NCI-H2107 (cell line): ENCODE measurements at places on chromosomes 4 and X.

GRCh38 chr4:152352622-152353116 lies 183.2 kb downstream of the FBXW7 start:
- peak; percentile 42 for DNase-seq

- no peak for DNase-seq
These were observed 202.1 kb downstream of the GPC3 start for GRCh38 chrX:133783274-133783673.

DNA sequence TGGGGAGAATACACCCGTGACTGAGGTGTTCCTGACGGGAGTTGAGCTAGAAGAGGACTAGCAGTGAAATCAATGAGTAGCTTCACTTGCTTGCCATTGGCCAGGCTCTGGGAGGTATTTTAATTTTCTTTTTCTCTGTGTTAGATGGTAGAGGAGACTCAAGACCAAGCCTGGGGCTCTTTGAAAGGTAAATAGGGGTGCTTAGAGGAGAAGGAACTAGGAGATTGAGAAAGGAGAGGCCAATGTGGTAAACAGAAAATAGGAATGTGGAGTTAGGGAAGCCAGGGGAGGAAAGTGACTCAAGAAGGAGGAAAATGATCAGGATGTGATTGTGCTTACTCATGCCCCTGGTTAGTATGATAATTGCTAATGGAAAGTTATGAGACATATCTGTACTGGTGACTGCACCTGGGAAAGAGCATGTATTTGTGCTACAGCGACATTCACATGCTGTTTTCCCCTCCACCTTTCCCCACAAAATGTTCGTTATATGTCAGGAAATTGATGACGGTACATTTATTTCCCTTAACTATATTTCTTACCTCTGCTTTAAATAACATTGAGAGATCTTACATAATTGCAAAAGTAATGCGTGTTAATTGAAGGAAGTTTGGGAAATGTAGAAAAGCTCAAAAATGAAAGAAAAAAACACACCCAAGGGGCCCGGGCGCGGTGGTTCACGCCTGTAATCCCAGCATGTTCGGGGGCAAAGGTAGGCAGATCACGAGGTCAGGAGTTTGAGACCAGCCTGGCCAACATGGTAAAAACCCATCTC lies 16.9 kb upstream of the LRBA start:
- DNase-seq = no peak

DNA sequence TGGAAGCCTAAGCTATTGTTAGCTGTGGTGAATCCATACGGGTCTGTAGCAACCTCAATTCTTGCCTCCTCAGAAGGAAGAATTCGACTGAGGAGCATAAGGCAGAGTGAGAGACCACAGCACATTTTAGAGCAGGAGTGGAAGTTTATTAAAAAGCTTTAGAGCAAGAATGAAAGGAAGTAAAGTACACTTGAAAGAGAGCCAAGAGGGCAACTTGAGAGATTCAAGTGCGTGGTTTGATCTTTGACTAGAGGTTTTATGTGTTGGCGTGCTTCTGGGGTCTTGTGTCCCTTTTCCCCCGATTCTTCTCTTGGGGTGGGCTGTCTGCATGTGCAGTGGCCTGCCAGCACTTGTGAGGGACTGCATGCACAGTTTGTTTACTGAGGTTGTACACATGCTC lies 880.6 kb upstream of the INTU start:
- no peak for DNase-seq

GRCh38 chr4:147599206-147599605 lies 18.0 kb upstream of the TMEM184C start:
- no peak for DNase-seq

DNA sequence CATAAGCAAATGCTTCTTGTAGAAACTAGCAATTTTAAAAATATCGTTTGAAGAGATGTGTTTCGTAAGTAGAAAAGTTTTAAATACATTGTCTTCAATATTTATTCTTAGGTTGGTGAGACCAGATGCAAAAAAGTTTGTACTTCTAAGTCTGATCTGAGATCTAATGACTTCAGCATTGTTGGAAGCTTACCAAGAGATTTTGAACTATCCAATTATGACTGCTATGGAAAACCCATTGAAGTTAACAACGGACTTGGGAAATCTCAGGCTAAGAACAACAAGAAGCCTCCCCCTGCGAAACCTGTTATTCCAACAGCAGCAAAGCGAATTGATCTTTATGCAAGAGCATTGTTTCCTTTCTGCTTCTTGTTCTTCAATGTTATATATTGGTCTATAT lies 50.2 kb upstream of the GRIA2 start:
- no peak for DNase-seq

DNA sequence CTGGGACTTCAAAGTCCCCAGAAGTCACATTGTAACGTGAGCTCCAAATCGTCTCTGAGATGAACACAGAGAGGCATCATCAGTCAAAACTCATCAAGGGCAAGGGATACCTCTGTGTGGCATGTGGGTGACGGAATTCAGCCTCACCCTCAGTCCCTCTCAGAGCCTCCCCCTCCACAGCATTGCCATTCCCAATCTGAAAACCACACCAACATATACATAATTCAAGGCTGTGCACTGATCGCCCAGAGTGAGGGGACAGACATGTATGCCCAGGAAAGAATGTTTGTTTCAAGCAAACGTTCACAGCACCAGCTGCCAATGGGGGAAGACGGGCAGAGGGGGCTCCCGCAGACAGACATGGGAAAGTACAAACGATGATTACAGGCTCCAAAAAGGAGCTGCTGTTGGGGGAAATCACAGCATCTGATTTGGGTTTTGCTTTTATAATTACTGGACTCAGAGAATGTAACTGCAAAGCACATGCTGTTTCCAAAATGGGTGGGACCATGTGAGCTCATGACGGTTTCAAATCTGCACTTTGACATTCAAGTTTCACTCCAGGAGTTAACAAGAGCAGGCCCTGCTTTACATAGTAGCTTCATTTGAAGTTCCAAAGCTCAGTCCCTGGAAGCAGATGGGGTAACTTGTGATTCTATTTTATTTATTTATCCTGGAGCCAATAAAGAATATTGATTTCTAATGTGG lies 88.3 kb downstream of the CLCN4 start:
- no peak for DNase-seq

DNA sequence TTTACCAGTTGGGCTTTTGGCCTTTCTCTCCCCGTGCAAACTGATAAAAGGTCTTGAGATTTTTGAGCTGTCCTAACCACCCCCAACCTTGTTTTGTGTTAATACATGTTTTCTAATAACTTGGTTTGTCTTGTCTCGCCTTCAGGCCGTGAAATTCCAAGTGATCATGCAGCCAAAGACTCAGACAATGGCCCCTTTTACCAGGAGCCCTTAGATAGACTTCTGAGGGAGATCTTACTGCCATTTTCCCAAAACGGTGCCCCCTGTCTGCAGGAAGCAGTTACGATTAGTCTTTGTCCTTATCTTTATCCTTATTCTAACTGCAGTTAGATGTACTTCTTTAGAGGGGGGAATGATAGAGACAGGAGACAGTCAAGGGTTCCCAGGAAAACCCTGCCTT lies 245.3 kb upstream of the HDX start:
- DNase-seq = no peak

DNA sequence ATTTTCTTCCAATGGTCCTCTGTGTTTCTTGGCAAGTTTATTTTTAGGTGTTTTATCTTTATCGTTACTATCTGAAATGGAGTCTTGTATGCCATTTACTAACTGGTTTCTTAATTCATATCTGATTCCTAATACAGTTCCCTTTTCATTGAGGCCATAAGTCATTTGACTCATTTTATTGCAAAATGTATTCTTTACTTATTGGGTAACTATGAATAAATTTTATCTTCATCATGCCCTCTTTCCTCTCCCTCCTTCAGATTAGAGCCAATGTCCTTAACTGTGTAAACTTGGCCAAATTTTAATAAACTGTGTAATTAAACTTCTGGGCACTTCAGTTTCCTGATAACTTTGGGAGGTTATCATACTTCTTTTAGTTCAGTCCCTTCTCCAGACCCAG lies 19.3 kb upstream of the MSMO1 start:
- no peak for DNase-seq

DNA sequence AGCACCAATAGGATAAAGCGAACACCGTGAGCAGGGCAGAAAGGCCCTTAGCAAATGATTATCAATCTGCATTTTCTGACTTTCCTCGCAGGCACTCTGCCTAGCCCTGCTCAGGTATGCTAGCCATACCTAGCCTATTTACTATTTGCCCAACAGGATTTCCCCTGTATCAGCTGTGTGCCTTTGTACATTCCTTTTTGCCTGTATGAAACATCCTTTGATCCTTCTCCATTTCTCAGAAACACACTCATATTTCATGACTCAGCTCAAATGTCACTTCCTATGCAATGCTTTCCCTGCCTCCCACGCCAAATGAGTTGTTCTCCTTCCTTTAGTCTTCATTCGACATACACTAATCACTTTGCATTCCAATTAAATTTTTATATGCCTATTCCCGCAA lies 37.2 kb downstream of the PCDH7 start:
- no peak for DNase-seq
